Left renal pelvis (tissue), 4 donors: ENCODE measurements at places on chromosomes 12 and 14.

GRCh38 chr12:92769124-92769901 is 66.5 kb downstream of the PLEKHG7 start:
- DNase-seq: no peak

GRCh38 chr12:26746121-26746714 is 86.8 kb downstream of the ITPR2 start:
- DNase-seq: no peak

DNA sequence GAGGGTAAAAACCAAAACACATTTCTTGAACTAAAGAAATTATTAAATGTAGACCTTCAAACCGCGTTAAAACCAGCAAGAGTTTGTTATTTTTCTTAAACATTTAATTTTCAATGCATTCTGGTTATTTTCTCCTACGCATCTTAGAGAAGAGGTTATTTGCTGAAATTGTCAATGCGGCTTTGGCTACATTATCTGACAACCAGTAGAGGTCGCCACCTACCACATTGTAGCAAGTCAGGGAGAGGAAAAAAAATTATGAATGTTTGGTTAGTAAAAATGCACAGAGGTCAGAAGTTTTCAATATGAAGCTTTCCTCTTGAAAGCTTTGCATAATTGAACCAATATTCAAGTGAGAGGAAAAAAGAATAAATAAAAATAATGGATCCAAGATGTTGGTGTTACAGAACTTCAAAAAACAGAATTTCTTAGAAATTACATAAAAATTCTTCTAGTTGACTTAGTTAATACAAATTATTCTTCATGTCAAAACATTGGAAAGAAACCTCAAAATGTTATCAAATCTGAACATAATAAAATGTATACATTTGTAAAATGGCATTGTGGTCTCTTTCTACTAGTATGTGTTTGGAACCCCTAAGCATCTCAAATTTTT is 159.4 kb upstream of the TMTC2 start:
- no peak for DNase-seq

- DNase-seq: no peak
Observed at GRCh38 chr12:28993720-28994119, 155.4 kb upstream of the FAR2 start.

- DNase-seq: no peak
Observed at GRCh38 chr12:81329085-81329484, 251.2 kb downstream of the ACSS3 start.

DNA sequence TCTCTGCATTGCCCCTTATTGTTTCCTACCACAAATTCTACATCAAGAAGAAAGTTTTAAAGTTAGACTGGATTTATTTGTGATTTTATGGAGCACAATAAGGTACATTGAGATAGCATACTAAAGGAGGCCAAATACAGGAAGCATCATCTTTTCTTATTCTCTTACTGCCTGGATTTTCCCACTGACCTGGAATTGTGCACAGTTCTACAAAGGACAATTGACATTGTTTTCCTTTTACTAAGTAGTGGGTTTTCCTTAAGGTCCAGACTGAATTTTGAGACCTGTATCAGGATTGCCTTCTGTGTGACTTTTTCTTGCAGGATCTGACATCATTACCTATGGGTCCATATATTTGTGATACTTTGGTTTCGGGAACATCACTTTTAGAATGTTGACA is 18.8 kb upstream of the ZNF140 start:
- no peak for DNase-seq

- no peak for DNase-seq
Observed at GRCh38 chr12:64781280-64782190, 22.3 kb upstream of the GNS start.

DNA sequence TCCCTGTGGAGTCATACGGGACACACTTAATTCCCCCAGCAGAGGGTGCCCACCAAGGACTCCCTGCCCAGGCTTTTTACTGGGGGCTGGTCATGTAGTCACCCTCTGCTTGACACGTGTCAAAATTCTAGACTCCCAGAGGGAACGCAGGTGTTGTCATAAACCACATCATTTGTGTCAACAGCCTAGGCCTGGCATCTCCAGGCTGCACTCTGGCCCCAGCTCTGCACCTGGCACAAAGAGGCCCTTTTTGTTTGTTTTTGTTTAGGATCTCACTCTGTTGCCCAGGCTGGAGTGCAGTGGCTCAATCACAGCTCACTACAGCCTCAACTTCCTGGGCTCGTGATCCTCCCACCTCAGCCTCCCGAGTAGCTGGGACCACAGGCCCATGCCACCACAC is 21.1 kb downstream of the BRI3BP start:
- no peak for DNase-seq

GRCh38 chr14:63486738-63487137 is 56.4 kb downstream of the PPP2R5E start:
- no peak for DNase-seq

DNA sequence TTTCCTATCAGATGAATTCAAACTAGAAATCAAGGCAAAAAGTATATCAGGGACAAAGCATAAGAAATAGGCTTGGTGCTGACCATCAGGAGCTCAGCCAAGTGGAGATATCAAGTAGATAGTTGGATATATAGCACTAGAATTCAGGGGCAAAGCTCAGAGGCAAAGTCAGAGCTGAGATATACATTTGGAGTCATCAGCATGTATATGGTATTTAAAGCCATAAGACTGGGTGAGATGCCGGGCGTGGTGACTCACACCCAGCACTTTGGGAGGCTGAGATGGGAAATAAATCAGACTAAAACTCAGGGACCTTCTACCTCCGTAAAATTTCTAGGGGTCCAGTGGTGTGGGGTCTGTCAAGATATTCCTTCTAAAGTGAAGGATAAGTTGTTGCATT is 38.9 kb upstream of the LIMA1 start:
- no peak for DNase-seq

GRCh38 chr12:4031703-4032291 is 158.6 kb upstream of the PARP11 start:
- DNase-seq: no peak

GRCh38 chr14:48805315-48805714 is 780.9 kb downstream of the RPS29 start:
- no peak for DNase-seq

- no peak for DNase-seq
Observed at GRCh38 chr14:80522936-80523335, 311.6 kb upstream of the DIO2 start.

DNA sequence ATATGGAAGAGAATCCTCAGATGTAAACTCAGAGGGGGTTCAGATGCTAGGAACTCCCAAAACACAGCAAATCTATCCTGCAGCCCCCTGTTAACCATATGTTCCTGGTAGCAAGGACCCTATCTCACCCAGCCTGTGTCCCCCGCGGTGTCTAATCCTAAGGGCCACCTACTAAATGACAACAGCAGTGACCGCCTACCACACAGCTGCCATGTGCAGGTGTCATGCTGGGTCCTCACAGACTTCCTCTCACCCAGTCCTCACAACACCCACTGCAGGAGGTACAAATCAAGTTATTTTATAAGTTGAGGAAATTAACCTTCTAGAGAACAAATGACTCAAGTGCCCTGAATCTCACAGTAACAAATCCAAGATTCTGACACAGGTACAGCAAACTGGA is 73.9 kb downstream of the ITPK1 start:
- DNase-seq: no peak

GRCh38 chr14:95255013-95255412 is 64.7 kb downstream of the CLMN start:
- DNase-seq: no peak

DNA sequence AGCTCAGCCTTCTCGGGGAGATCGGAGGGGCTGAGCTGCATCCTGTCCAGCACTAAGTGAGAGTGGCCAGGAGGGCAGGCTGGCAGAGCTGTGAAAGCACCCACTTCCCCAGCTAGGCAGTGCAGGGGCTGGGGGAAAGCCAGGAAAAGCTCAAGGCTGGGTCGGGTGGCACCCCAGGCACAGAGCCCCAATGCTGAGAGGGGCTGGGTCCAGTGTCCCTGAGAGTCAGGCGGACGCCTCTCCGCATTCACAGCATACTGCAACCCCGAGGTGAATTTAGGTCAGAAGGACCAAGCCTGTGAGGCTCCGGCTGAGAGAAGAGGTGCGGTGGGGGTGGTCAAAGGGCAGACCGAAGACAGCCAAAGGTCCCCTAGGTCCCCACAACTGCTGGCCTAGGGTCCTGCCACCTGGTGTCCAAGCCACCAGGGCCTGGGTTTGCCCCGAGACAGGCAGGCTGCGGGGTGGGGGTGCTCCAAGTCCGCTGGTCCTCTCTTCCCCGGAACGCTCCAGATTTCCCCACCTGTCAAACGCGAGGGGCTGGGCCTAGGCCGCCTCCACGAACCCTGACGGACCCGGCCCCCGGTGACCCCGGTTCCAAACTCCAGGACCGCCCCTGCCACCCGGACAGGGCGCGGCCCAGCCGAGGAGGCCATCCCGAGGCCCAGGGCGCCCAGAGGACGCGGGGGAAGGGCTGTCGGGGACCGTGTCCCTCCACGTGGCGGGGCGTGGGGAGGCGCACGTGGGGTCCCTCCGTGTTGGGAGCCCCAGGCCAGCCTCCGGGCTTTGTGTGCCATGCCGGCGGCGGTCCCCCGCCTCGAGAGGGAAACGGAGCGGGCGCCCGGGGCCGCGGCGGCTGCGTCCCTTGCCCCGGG is 527 bp downstream of the CAMKK2 start:
- no peak for DNase-seq

DNA sequence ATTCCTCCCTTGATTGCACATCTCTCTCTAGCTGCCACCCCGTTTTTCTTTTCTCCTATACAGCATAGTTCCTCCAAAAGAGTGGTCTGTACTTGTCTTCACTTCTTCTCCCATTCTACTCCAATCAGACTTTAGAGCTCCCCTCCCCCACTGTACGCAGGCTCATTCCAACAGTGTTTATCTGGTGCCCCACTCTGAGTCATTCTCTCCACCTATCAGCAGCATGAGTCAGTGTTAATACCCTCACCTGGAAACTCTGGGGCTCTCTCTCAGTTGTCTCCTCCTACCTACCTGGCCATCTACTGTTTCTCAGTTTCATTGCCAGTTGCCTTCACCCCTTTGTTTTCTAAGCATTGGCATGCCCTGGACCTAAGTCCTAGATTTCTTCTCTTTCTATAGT is 175.1 kb upstream of the ARHGAP5 start:
- no peak for DNase-seq

DNA sequence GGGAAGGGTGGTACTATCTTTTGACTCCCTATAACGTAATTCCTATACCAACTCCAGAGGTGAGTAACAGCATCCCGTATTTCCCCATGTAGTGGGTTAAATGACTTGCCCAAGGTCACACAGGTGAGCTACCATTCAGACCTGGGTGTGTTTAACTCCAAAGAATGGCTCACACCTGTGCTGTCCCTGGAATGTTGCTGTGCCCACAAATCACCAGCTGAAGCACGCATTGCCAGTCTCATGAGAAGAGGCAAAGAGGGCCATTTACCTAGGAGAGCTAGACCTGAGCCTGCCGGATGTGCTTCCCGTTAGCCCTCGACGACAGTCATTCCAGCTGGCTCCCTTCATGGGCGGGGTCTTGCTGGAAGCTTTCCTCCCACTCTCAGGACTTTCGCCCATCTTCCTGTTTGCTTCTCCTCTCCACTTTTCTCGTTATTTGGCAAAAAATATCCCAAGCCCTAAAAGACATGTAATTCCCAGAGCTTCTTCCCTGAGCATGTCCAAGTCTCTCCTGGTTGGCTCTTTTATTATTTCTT is 106.6 kb upstream of the VASH1 start:
- DNase-seq: no peak

GRCh38 chr12:81300454-81300853 is 222.6 kb downstream of the ACSS3 start:
- no peak for DNase-seq

DNA sequence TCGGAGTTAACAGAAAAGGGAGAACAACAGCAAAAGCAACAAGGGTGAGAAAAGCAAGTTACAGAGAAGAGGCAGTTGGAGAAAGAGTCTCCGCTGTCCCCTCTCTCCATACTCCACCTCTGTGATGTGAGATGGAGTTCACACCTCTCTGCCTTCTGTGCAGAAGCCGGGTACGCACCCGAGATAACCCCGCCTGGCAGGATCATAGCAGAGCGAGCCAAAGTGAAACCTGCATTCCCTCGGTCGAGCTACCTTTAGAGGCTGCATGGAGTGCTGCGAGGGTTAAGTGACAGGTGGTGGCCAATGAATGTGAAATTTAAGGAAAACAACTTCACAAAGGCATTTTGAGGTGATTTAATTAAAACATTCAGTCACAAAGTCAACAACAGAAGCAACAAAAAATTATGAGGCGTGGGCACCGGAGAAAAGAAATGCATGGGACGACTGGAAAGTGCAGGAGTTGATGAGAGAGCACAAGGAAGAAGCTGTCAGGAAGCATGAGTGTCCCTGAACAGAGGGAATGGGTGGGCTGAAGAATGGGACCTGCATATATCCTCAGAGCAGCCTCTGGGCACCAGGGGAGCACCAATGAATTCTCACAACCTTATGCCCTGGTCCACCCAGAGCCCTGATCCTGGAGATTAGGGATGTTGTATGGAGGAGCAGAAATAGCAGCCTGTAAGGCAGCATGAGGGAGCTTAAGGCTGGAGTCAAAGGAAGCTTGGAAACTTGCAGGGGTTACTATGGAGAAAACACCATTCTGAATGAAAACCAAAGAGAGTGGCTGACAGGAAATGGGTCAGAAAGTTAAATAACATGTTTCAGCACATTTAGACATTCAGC is 208.3 kb downstream of the EMP1 start:
- no peak for DNase-seq

- no peak for DNase-seq
Observed at GRCh38 chr14:81348061-81348460, 52.1 kb downstream of the STON2 start.

DNA sequence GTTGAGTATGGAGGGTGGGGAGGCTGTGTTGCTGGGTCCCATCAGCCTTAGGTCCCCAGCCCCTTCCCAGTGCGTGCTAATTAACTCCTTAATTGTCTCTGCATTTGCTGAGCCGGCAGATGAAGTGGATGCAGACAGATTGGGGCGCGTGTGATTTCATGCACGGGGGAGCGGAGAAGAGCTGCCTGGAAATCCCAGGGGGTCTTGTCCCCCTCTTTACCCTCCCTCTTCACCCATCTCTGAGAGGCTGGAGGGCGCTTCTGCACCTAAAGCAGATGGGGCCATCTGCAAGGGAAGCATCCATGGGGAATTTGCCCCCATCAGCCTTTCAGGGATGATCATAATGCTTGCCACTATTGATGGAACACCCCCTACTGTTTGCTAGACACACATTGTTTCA is 4.4 kb upstream of the ASIC1 start:
- no peak for DNase-seq

DNA sequence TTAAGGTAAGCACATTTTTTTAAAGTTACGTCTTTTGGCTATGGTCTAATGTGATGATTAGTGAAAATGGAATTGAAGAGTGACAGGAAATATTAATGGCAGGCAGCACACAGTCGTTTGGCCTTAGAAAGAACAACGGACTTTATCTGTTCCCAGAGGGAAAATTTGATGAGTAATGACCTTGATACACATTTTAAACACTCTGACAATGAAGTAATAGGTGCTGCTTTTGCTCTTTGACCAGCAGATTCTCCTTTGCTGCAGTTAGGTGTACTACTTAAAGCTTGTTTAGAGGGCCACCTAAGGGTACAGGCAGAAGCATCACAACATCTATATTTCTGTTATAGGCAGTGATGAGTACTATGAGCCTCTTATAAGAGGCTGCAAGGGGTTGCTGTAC is 27.1 kb upstream of the RNU6-8 start:
- DNase-seq: no peak

GRCh38 chr12:48285751-48286650 is 64.7 kb downstream of the ZNF641 start:
- no peak for DNase-seq

GRCh38 chr12:132649226-132649945 is 30.8 kb downstream of the P2RX2 start:
- no peak for DNase-seq

GRCh38 chr12:40015345-40015744 is 90.5 kb downstream of the SLC2A13 start:
- DNase-seq: no peak

GRCh38 chr12:14935031-14935430 is 3.3 kb downstream of the ERP27 start:
- DNase-seq: peak; percentile 51
